ENCODE measurements at places on chromosomes 6 and 20.

GRCh38 chr6:18985061-18985460 is 597.9 kb downstream of the RNF144B start:
- H3K36me3 ChIP-seq, result no peaks in the 10 kb centered on the region
- no peaks in the 10 kb centered on the region for H3K4me1 ChIP-seq
- H3K27me3 ChIP-seq, result no peaks in the 10 kb centered on the region
- DNase-seq, result no peak
- no peak overlapping the region for H3K27ac ChIP-seq

- no peak for DNase-seq
- no peak overlapping the region for H3K4me3 ChIP-seq
- H3K27me3 ChIP-seq, result no peaks in the 10 kb centered on the region
- no peak overlapping the region for H3K27ac ChIP-seq
- H3K36me3 ChIP-seq, result no peaks in the 10 kb centered on the region
Observed at GRCh38 chr6:38183856-38184584, 364.5 kb downstream of the ZFAND3 start.

- H3K27me3 ChIP-seq, result no peaks in the 10 kb centered on the region
- no peaks in the 10 kb centered on the region for H3K4me1 ChIP-seq
- no peak overlapping the region for H3K4me3 ChIP-seq
- no peak for DNase-seq
- no peak overlapping the region for H3K27ac ChIP-seq
Observed at GRCh38 chr20:36688630-36689029, 42.6 kb upstream of the SLA2 start.

- peaks cover 15% of the 10 kb centered on the region for H3K36me3 ChIP-seq
- H3K27me3 ChIP-seq, result no peaks in the 10 kb centered on the region
- no peaks in the 10 kb centered on the region for H3K4me1 ChIP-seq
- no peak for DNase-seq
Observed at GRCh38 chr6:87183687-87184086, 28.3 kb downstream of the ZNF292 start.

DNA sequence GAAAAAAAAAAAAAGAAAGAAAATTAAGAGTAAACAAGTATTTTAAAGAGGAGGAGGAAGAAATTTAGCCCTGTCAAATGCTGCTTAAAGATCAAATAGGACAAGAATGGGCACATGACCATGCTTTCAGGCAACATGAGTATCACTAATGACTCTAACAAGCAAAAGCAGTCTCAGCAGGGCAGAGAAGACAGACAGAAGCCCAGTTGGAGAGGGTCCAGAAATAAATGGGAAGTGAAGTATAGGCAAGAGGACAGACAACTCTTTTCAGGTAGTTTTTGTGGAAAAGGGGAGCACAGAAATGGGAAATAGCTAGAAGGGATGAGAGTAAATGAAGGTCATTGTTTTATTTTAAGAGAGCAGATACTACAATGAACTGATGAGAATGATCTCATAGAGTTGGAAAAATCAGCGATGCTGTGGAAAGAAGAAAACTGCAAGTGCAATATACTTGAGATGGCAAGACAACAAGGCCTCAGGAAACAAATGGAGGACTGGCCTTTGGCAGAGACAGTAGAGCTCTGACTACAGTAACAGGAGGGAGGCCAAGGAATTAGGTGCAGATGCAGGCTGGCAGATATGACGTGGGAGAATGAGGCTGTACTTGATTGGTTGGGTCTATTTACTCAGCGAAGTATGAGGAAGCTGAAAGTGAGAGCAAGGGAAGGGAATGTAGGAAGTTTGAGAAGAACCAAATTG is 40.3 kb downstream of the KIF6 start:
- no peaks in the 10 kb centered on the region for H3K36me3 ChIP-seq
- no peak overlapping the region for H3K4me3 ChIP-seq
- H3K27me3 ChIP-seq, result no peaks in the 10 kb centered on the region
- H3K27ac ChIP-seq, result no peak overlapping the region
- no peaks in the 10 kb centered on the region for H3K4me1 ChIP-seq
- DNase-seq, result no peak

DNA sequence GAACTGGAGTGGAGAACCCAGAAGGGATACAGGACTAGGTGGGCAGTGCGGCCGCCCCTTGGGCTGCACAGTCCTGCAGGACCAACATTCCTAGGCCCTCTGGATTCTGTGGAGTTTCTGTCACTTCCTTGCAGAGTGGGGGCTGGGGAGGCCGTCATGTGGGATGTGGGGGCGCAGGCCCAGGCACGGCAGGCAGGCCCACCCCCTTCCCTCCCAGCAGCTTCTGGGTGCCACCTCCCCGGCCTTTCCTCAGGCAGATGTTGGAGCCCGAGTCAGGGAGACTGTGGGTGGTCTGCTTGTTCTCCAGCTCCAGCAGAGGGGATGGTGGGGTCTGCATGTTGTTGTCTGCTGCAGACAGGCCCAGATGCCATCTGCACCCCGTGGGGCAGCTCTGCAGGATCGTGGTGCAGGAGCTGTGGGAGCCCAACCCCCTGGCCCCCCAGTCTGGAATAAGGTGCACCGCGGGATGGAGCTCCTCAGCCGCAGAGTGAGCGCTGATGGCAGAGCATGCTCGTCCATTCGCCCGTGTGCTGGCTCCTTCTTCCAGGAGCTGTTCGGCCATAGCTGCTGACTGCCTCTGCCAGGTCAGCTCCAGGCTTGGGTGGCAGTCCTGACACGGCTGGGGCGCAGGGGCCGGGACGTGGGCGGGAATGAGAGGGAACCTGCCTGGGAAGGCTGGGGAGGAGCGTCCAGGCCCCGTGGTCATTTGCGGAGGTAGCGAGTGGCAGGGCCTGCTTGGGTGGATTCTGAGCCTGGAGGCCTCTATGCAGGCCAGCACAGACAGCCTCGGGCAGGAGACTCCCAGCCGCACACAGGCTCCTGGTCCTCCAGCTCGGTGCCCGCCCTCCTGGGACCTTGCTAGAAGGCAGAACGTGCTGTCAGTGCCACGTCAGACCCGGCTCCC is 18.1 kb downstream of the SLC17A9 start:
- peaks cover 5% of the 10 kb centered on the region for H3K36me3 ChIP-seq
- DNase-seq, result no peak
- no peak overlapping the region for H3K27ac ChIP-seq
- H3K4me1 ChIP-seq, result no peaks in the 10 kb centered on the region

DNA sequence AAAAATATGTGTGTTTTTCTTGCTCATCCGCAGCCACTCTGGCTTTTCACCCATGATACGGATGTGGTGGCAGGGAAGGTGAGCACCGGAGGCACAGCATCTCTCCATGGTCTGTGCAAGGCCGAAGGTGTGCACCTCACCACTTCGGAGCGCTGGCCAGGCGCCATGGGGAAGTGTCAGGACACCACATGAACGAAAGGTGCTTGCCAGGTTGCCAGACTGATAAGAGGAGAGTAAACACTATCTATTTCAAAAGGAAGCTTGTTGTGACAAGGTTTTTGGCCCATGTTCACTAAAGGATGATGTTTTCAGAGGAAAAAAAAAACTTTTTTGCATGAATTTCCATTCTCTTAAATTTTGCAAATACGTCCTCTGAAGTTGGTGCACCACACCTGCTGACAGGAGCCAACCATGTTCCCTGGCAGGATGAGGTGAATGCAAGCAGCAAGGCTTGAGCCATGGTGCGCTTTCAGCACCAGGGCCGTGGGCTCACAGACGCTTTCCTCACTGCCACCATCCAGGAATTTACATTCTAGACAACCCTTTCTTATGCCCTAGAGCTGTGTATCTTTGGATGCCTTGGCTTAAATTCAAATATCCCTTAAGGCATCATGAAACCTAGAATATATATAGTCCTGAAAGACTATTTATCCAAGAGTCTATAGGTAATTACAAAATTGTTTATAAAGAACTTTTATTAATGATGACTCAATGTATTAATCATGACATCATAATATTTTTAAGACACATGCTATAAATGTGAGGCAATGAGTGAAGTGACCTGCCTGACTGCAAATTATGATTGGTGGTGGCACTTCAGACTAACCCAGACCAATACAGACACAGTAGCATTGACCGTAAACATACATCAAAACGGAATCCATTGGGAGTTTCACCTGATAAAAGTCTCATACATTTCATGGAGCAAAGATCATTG is 234.5 kb downstream of the TFAP2A start:
- no peak overlapping the region for H3K4me3 ChIP-seq
- H3K27ac ChIP-seq, result no peak overlapping the region
- no peaks in the 10 kb centered on the region for H3K27me3 ChIP-seq
- no peak for DNase-seq
- H3K4me1 ChIP-seq, result no peaks in the 10 kb centered on the region

DNA sequence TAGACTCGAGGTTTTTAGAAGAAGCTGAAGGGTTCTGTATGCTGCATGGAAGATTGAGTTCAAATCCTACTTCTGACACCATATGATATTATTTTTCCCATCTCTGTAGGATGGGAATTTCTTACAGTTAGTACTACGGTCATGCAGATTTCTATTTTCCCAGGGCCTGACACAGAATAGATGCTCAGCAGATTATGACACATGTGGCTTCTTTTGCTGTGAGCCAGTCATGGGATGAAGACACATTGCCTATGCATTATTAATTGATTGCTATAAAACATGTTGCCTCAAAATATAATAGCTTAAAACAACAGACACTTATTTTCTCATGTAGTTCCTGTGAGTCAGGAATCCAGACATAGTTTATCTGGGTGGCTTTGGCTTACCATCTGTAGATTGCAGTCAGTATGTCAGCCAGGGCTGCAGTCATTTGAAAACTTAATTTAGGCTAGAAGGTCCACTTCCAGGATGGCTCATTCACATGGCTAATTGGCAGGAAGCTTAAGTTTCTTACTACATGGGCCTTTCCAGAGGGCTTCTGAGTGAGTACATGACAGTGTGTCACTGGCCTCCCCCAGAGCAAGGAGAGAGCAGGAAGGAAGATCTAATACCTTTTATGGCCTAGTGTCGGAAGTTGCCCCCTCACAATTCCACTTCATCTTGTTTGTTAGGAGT is 29.5 kb downstream of the TOP1 start:
- H3K36me3 ChIP-seq, result peaks cover 12% of the 10 kb centered on the region
- no peak overlapping the region for H3K4me3 ChIP-seq
- no peaks in the 10 kb centered on the region for H3K27me3 ChIP-seq

DNA sequence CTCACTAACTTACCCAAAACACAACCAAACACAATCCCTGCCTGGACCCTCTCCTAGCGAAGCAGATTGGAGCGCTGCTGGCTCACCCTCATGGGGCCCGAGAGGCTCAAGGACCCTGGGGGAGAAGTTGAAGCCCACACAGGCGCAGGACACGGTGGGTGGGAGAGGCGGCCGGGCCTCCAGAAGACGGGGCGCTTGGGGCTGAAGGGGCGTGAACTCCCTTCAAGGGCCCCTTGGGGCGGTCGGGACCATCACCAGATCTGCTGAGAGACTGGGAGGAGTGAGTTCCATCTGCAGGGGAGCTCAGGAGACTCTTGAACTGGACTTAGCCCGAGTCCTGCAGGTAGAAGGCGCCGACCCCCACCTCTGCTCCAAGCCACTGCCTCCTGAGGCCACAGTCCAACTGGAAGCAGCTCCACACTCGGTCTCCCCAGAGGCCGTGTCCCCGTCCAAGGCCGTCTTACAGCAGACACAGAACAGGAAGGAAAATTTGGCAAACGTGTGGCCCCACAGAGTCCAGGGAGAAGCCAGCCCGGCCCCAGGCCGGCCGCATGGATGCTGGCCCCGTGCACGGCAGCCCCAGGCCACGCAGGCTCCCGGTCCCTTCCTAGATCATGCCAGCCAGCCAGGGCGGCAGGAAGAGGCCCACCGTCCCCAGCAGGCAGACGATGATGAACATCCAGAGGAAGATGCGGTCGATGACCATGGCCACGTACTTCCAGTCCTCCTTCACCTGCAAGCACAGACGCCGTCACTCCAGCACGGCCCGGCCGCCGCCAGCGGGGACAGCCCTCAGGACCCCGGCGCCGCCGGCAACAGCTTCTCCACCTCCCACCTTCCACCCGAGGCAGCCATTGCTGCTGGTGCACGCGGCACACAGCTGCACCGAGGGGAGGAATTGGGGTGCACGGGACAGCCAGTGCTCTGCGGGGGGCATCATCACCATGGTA is 14.7 kb downstream of the CHRNA4 start:
- DNase-seq, result no peak
- H3K4me3 ChIP-seq, result no peak overlapping the region
- H3K4me1 ChIP-seq, result no peaks in the 10 kb centered on the region
- H3K27me3 ChIP-seq, result no peaks in the 10 kb centered on the region
- no peak overlapping the region for H3K27ac ChIP-seq

GRCh38 chr6:119182875-119183274 is 104.4 kb upstream of the FAM184A start:
- no peaks in the 10 kb centered on the region for H3K27me3 ChIP-seq
- peaks cover 68% of the 10 kb centered on the region for H3K36me3 ChIP-seq
- H3K27ac ChIP-seq, result no peak overlapping the region
- H3K4me3 ChIP-seq, result no peak overlapping the region

DNA sequence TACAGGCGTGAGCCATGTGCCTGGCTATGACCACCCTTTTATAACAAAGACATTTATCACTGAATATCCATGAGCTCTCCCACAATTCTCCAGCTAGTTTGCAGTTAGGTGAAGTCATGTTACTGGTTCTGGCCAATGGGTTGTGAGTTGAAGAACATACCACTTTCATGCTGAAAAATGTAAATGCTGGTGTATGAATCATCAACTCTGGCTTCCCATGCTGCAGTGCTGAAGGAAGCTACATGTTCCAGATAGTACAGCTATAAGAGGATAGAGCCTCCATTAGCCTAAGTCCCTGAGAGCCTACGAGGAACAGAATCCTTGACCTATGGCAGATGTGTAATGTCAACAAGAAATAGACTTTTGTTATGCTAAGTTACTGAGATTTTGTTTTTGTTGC is 180.4 kb downstream of the BTBD9 start:
- H3K36me3 ChIP-seq, result no peaks in the 10 kb centered on the region
- H3K27me3 ChIP-seq, result no peaks in the 10 kb centered on the region
- no peak for DNase-seq
- H3K4me1 ChIP-seq, result no peaks in the 10 kb centered on the region
- no peak overlapping the region for H3K4me3 ChIP-seq
- no peak overlapping the region for H3K27ac ChIP-seq

DNA sequence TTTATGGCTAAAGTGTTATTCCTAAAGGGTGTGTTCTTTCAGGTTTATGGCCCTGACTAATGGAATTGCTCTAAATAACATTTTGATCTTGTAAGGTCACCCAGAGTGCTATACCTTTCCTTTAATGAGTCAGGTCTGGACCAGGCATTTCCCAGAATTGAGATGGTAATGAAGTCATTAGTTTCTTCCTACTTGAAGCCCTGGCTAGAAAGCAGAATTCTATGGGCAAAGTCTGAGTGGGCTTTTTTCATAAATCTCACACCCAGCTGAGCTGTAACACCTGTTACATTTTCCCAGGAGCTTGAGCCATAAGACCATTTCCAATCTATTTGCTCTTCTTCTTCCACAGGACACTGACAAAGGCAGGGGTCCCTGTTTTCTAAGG is 122.0 kb upstream of the ID4 start:
- DNase-seq, result no peak
- H3K4me3 ChIP-seq, result no peak overlapping the region
- H3K27ac ChIP-seq, result no peak overlapping the region
- H3K36me3 ChIP-seq, result no peaks in the 10 kb centered on the region
- peaks cover 15% of the 10 kb centered on the region for H3K27me3 ChIP-seq

DNA sequence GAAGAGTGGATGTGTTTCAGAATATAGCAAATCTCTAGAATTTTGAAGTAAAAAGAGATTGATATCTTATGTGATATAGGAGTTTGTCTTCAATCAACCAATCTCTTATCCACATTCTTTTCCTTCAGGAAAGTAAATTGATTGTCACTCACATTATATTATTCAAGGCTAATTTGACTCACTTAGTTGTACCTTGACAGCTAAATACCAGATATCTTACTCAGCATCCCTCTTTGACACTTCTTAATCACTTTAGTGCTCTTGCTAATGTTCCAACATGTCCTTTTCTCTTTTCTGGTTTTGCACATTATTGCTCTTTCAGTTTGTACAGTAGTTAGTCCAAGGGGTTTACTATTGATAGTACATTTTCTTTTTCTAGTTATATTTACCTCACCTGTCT is 286.9 kb upstream of the PTCHD4 start:
- H3K4me1 ChIP-seq, result no peaks in the 10 kb centered on the region
- no peak overlapping the region for H3K4me3 ChIP-seq
- no peaks in the 10 kb centered on the region for H3K36me3 ChIP-seq
- no peaks in the 10 kb centered on the region for H3K27me3 ChIP-seq
- DNase-seq, result no peak

Measured in common myeloid progenitor, CD34-positive (primary cell).